Endothelial cell of umbilical vein (primary cell): ENCODE measurements at places on chromosomes 3 and 15. TPM values are rescaled to one million over a fixed set of nuclear protein-coding genes. Genes with fewer than 3 reads are reported as not detected.
A peak's percentile ranks its signal among the peaks of the same experiment; 100 is the strongest.

Gene NDN
- total RNA-seq = 19.0 and 19.2 TPM in 2 replicates

DNA sequence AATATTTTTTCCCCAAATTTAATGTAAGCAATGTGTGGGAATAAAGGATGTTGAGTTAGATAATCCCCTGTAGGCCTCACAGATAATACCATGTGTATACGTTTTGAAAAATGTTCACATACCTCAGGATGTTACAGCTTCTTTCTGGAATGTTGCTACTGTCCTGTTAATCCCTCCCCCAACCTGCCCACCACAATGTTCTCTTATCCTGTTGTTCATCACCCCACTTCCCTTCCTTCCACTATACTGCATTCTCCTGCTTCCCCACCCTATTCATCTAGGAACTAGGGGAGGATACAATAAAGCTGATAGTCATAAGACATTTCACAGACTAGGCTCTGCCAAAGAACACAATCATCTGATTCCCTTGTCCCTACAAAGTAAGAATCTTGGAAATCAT, 92.1 kb downstream of the IGF2BP2 start:
- H3K4me1 ChIP-seq = peaks cover 93% of the 10 kb centered on the region
- H3K27me3 ChIP-seq = no peaks in the 10 kb centered on the region
- no peaks in the 10 kb centered on the region for H3K36me3 ChIP-seq
- peak overlapping the region; percentile 100 for H3K27ac ChIP-seq

- H3K27ac ChIP-seq = no peak overlapping the region
- no peaks in the 10 kb centered on the region for H3K36me3 ChIP-seq
- DNase-seq = no peak
- no peak overlapping the region for H3K4me3 ChIP-seq
Observed at GRCh38 chr3:69566275-69566674, 173.0 kb upstream of the MITF start.

DNA sequence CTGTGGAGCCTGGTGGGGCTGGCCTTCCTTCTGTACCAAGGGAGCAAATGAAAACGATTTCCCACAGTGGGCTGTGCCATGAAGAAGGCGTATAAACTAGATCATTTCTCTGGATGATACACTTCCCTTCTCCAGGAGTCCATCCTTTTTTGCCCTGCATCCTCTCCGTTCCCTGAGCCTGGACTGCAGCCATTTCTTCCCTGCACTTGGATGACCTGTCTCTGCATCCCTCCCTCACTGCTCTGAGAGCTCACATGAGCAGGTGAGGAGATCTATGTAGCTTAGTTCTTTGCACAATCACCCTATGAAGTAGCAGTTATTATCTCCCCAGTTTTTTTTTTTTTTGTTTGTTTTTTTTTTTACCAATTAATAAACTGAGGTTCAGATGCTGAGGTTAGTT, 46.7 kb downstream of the IQSEC1 start:
- no peak overlapping the region for H3K27ac ChIP-seq
- no peak for DNase-seq
- H3K4me3 ChIP-seq = no peak overlapping the region

GRCh38 chr3:122911901-122912300, 115.7 kb downstream of the SEMA5B start:
- H3K4me1 ChIP-seq = no peaks in the 10 kb centered on the region
- H3K27ac ChIP-seq = no peak overlapping the region
- no peaks in the 10 kb centered on the region for H3K36me3 ChIP-seq
- H3K27me3 ChIP-seq = peaks cover 12% of the 10 kb centered on the region

DNA sequence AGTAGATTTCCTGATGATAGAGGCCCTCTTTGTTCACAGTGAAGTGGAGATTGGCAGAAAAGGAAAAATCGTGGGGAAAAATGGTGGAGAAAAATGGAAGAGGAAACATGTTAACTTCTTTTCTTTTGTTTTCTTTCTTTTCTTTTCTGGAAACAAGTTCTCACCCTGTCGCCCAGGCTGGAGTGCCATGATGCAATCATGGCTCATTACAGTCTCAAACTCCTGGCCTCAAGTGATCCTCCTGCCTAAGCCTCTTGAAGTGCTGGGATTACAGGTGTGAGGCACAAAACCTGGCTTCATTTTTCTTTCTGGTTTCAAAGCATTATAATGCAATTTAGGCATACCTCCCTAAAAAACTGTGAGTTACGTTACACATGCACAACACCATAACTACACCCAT, 464.2 kb downstream of the MECOM start:
- H3K4me1 ChIP-seq = peaks cover 9% of the 10 kb centered on the region
- no peak overlapping the region for H3K27ac ChIP-seq
- no peak for DNase-seq

- no peaks in the 10 kb centered on the region for H3K27me3 ChIP-seq
- H3K4me1 ChIP-seq = peaks cover 59% of the 10 kb centered on the region
Observed at GRCh38 chr3:43296565-43296964, 10.2 kb downstream of the SNRK start.
